ENCODE measurements at places on chromosomes 3 and 15.

DNA sequence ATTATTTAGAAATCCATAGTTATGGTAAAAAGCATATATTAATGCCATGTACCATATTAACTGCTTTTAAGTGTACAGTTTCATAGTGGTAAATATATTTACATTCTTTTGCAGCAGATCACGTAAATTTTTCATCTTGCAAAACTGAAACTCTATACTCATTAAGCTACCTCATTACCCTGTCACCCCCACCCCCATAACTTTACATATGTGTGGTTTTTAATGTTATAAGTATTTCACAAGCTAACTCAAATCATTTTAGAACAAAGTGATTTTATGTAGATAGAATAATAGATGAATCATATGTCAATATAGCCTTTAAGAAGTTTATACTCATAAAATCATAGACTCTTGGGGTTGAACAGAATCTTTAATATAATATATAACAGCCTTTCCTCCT is 7.1 kb upstream of the TP63 start:
- DNase-seq, result no peak

GRCh38 chr15:88902221-88902835 is 7.0 kb upstream of the HAPLN3 start:
- no peak for DNase-seq

DNA sequence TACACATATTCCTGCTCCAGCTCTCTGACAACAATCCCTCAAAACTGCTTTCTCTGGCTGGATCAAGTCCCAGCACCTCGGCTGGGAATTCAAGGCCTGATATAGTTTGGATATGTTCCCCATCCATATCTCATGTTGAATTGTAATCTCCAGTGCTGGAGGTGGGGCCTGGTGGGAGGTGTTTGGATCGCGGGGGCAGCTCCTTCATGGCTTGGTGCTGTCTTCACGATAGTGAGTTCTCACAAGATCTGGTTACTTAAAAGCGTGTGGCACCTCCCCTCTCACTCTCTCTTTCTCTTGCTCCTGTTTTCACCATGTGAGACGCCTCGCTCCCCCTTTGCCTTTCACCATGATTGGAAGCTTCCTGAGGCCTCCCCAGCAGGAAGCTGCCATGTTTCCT is 47.4 kb upstream of the SYN2 start:
- no peak for DNase-seq

GRCh38 chr15:101024073-101024695 is 105.0 kb downstream of the LRRK1 start:
- DNase-seq, result no peak

GRCh38 chr3:138232705-138233364 is 45.7 kb downstream of the ARMC8 start:
- no peak for DNase-seq

- no peak for DNase-seq
These were observed at the start of gene H1-8 for GRCh38 chr3:129543156-129543790. Gene H1-8 (plus strand): TSS chr3:129543175. CDS start chr3:129543219, 44 bp downstream.

GRCh38 chr3:186790261-186790981 is 7.0 kb downstream of the EIF4A2 start:
- no peak for DNase-seq

DNA sequence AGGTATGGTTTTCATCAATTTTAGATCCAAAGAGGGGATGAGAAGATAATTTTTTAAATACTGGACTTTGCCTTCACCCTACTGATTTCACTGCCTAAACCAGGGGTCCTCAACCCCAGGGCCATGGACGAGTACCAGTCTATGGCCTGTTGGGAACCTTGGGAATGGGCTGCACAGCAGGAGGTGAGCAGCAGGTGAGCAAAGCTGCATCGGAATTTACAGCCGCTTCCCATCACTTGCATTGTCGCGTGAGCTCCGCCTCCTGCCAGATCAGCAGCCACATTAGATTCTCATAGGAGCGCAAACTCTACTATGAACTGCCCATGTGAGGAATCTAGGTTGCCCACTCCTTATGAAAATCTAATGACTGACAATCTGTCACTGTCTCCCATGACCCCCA is 76.3 kb upstream of the TTBK2 start:
- DNase-seq, result no peak

All from activated effector memory CD4-positive, alpha-beta T cell treated with Interleukin-2 at 50 U/mL for 16 hours (primary cell).